Stimulated activated CD4-positive, alpha-beta T cell treated with anti-CD3 and anti-CD28 coated beads, Interleukin-1b, Interleukin-23, amount 100 ng/mL, for 1 hour (primary cell): ENCODE measurements at places on chromosomes 4 and X.

GRCh38 chrX:33053001-33053400, 158.3 kb downstream of the DMD start:
- DNase-seq: no peak

DNA sequence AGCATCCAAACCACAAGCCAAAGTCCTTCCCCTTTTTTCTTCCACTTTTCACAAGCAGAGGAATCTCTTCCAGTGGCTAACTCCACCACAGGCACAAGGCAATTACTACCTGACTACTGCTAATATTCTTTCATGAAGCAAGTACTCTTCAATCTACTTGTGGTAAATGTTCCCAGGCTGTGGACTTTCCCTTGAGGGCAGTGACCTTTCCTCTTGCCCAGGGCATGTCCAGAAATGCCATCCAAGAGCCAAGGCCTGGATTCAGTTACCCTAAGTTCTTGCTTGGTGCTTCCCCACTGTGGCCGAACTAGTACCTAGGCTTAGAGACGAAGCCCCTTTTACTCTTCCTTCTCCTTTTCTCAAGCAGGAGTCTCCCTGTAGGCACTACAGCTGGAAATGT, 400.7 kb downstream of the DCAF12L2 start:
- DNase-seq: no peak

DNA sequence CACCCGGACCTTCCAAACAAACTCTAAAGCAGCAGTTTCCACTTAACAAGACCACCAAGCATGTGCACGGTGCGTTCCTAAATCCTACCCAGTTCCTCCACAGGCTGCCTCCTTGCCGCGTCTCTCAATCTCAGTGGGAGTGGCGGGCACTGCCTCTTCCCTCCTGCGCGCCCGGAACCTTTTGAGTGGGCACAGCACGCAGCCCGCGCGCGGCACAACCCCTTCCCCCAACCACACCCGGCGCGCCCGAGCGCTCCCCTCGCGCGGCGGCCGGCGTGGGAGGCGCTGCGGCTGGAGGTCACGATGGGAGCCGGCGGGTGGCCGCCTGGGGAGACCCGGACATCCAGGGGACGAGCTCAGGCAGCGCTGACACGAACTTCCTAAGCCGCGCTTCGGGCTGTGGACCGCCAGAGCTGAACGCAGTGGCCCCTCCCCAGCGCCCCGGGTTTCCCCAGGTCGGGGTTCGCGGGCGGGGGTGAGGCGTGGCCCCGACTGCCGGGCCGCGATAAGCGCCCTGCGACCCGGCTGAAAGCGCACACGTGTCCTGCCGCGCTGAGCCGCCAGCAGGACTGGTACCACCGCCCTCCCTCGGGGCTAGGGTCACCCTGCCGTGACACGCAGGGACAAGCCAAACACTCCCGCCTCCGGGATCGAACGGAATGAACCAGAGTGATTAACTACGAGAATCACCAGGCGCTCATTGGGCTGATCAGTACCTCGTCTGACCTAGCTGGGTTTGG, at the start of gene ABCG2:
Gene ABCG2, minus strand, starts transcription at position 151 of the 740 bp plus-strand sequence. CDS start 18,644 bp downstream, outside the sequence.
- DNase-seq: peak; percentile 2

DNA sequence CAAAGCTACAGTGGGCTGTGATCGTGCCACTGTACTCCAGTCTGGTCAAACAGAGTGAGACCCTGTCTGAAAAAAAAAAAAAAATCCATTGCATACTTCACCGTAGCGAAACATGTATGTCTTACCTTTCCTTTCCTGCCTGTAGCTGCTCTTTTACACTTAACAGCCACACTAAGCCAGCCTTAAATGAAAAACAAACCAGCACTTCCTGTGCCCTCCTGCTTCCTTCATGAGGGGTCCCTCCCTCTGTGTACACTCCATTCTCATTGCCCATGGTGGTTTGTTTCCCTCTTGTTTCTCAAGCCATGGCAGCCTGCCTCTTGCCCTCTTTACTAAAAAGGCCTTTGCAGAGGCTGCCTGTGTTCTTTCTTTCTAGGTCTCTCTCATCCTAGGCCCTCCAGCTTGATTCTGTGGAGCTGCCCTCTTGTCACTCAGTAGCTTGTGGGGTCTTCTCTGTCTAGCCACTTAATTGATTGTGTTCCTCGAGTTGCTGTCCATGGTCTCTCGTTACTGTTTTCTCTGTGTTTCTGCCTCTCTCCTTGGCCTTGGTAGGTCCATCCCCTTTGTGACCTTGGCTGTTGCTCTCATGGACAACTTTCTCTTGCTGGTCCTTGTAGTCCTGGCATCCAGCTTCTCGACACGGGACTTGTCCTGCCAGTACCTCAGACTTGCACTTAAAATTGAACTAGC, 52.1 kb upstream of the MSANTD1 start:
- DNase-seq: no peak

DNA sequence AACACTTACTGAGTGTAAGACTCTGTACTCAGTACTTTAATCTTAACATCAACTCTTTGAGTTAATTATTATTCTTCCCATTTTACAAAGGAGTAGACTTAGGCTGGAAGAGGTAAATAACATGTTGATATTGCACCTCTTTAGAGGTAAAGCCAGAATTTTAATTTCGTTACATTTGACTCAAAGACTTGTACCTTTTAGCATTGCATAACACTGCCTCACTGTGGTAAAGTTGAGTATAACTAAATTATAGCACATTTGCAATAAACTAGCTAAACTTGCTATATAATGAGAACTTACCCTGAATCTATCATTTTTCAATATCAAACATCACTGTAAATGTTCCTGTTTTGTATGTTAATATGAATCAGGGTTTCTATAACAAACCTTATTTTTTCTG, 218.5 kb downstream of the PRR32 start:
- no peak for DNase-seq

GRCh38 chr4:169810325-169811323, 52.9 kb upstream of the HPF1 start:
- no peak for DNase-seq

GRCh38 chr4:156496797-156497196, 474.8 kb downstream of the PDGFC start:
- DNase-seq: no peak

DNA sequence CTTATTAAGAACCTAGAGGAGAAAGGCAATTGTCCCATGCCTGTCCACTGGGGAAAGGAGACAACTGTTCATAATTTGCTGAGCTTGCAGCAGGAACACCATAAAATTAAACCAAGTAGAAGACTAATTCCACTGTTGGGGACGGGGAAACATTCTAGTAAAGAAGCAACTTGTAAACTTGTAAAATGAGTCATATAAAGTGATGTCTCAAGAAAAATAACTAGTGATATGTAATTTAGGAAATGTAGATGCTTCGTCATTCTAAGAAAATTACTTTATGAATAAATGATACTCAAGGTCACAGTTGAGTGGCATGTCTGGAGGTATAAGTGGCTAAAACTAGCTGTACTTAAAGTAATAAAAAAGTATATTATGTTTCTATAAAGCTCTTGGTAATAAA, 121.2 kb upstream of the MID1 start:
- no peak for DNase-seq
